ENCODE measurements at places on chromosomes 16 and 17. TPM values are rescaled to one million over a fixed set of nuclear protein-coding genes. Genes with fewer than 3 reads are reported as not detected.

Gene SOX15
- 0.20 TPM for total RNA-seq

Gene CLEC18A
- 1.5 TPM for total RNA-seq

Gene OXLD1
- total RNA-seq, result 48.8 TPM

Gene RBFOX1
- total RNA-seq, result not detected

Gene SHISA6
- not detected for total RNA-seq

Gene DNASE1
- total RNA-seq, result 32.2 TPM

Gene POLR2C
- total RNA-seq, result 73.2 TPM

Gene ATP2A3
- 274 TPM for total RNA-seq

Gene OR3A3
- total RNA-seq, result not detected

Gene MT4
- not detected for total RNA-seq

Gene MYH1
- not detected for total RNA-seq

Gene PDILT
- not detected for total RNA-seq

Gene TMC8
- total RNA-seq, result 412 TPM

Gene KRT14
- total RNA-seq, result not detected

Gene G6PC1
- not detected for total RNA-seq

Gene STXBP4
- total RNA-seq, result 8.9 TPM

All from T-helper 1 cell treated with Interleukin-12 subunit alpha and Interleukin-12 subunit beta and Interleukin-4 antibody, amounts not matched to agents 30 ng/mL and 1 ng/mL, for 36 hours (primary cell).